Effector memory CD8-positive, alpha-beta T cell (primary cell): ENCODE measurements at places on chromosomes 11 and 22.

DNA sequence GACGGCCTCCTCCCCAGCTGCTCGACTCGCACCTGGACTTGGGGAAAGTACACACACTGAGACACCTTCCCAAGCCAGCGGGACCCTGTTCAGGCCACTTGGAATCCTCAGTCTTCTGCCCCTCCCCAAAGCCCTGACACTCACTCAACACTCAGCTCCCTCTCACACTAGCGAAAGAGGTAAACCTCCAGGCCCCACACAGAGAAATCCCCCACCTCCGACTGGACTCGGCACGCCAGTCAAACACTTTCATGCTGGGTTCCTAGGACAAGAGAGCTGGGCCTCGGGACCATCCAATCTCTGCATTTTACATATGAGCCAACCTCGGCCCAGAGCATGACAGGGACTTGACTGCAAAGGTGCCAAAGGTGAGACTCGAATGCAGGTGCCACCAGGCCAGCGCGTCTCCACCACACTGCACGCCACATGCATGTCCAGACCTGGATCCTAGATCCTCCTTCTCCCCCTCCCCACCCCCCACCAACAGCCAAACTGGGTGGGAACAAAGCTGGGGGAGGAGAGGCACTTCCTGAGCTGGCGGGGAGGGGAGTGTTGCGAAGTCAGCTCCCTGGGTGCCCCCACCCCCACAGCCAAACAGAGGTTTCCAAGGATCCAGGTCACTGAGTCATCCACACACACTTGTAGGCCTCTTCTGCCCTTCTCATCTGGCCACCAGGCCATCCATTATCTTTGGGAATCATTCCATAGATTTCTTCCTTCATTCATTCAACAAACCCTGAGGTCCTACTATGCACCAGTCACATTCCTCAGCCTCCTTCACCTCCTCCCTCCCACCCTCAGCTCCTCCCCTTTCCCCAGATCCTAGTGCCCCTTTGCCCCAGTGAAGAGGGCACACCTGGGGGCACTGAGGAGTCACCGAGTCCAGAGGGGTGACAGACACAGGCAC, 10.7 kb upstream of the CD5 start:
- DNase-seq, result no peak

GRCh38 chr11:19428206-19429002, 187.7 kb upstream of the E2F8 start:
- DNase-seq, result no peak

GRCh38 chr11:7759010-7759409, 37.7 kb downstream of the OR5P2 start:
- DNase-seq, result no peak

GRCh38 chr22:22449819-22450218, 58.7 kb downstream of the ZNF280B start:
- no peak for DNase-seq

DNA sequence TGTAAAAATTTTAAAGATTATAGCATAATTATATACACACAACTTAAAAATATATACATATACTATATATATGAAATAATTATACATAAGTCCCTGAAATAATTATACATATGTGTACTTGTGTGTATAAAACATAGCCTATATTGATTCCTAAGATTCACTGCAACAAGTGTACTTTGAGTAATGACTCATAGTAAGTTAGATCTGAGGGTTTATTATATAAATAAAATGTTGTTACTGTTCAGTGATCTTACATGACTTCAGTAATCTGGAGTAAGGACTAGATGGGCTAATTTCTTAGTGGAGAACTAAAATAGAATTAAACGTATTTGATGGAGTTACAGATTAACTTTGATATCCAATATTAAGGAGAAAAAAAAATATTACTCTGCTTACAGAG, 350.5 kb downstream of the CNTN5 start:
- no peak for DNase-seq

DNA sequence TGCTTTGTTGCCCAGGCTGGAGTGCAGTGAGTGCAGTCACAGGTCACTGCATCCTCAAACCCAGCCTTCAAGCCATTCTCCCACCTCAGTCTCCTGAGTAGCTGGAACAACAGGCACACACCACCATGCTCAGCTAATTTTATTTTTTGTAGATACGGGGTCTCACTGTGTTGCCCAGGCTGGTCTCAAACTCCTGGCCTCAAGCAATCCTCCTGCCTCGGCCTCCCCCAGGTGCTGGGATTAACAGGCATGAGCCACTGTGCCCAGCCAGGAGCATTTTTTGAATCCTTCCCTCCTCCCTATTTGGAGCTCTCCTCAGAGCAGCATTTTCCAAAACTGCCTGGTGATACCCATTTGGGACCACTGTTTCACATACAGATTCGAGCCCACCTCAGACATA, 77.2 kb downstream of the NCAPD3 start:
- DNase-seq, result no peak

DNA sequence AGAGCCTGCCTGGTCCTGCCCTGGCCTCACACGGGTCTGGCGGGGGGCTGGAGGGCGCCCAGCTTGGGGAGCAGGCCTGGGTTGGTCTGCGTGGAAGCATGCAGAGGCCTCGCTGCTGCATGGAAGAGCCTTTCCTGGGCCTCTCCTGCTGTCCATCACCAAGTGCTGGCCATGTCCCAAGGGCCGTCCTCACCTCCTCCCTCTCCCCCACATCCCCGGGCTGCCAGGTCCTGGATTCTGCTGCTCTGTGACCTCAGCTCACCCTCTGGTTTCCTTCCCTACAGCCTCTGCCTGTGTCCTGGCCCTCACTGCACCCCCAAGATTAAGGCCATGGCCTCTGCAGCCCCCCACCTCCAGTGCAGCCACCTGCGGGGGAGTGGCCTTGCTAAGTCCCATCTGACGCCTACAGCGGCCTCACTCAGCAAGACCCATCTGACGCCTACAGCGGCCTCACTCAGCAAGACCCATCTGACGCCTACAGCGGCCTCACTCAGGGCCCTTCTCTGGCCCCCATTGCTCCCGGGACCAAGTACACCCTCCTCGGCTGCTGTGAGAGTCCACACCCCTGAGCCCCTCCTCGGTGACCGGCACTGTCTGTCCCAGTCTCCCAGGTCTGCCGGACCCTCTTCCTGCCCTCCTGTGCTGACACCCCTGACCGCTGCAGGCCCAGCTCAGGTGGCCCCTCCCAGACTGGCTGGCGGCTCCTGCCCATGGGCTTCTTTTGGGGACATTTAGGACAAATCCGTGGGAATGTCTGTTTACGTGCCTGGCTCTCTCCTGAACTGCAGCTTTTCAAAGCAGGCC, 119.5 kb upstream of the B3GAT1 start:
- no peak for DNase-seq

GRCh38 chr11:6799402-6799801, at the start of gene OR6A2:
Gene OR6A2 (minus strand): TSS chr11:6799689. CDS start chr11:6795708, 3,981 bp downstream.
- DNase-seq, result no peak

DNA sequence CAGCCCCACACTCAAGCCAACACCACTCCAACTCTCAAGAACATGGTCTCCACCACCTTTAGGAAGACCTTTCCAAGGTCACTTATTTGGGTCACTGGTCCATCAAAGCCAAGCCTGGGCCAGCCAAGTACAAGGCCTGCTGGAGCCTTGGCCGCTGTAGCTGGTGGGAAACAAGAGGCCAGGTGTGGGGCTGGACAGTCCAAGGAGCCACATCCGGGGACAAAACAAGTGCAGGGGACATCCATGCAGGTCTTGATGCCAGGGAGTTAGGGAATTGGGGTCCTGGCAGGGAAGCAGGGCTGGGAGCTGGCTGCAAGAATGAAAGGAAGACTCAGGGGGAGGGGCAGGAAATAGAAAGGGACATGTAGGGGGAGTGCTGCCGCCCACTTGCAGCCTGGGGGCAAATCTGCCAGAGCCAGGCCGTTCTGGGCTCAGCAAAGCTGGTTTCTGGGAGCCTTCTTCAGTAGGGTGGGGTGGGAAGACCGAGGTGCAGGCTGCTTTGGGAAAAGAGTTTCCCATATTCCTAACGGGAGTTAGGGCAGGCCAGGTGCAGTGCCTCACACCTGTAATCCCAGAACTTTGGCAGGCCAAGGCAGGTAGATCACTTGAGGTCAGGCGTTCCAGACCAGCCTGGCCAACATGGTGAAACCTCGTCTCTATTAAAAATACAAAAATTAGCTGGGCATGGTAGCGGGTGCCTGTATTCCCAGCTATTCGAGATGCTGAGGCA, 69.5 kb upstream of the ATXN10 start:
- no peak for DNase-seq

DNA sequence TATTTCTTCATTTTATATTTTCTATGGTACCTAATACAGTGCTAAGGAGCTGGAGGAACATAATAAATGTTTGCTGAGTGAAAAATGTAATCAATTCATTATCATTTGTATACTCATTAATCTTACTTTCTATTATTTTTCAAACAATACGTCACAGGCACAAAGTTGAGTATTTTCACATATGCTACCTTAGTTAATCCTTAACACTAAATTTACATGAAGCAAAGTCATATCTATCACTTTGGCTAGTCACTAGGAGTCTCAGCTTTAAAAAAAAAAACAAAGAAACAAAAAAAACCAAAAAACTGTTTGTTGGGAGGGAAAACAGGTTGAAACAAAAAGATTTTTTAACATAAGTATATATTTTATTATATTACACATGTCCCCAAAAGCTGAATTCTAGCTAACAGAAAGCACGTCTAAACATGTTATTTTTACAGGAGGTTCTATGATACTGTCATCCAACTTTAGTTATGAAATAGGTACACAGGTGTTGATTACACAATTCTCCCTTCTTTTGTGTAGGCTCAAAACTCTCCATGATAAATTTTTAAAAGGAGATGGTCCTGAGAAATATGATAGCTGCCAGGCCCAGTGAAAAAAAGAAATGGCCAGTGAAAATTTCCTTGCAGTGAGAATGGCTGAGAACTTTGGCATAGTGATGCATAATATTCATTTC, 14.3 kb downstream of the HPS5 start:
- DNase-seq, result no peak

DNA sequence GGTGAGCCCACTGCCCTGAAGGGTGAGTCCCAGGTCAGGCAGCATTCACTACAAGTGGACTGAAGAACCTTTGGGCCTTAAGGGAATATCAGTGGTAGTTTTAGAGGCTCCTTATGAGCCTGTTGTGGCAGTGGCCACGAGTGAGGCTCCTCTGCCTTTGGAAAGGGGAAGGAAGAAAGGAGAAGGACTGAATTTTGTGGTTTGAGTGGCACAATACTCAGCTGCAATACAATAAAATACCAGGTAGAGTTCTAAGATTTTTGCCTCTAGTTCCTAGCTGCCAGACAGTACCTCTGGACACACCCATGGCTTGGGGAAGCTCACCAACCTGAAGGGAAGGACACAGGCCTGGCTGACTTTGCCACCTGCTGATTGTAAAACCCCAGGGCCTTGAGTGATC, 260.9 kb downstream of the DYNC2H1 start:
- no peak for DNase-seq

- no peak for DNase-seq
These were observed 11.1 kb upstream of the LDLRAD3 start for GRCh38 chr11:35932681-35933319.

DNA sequence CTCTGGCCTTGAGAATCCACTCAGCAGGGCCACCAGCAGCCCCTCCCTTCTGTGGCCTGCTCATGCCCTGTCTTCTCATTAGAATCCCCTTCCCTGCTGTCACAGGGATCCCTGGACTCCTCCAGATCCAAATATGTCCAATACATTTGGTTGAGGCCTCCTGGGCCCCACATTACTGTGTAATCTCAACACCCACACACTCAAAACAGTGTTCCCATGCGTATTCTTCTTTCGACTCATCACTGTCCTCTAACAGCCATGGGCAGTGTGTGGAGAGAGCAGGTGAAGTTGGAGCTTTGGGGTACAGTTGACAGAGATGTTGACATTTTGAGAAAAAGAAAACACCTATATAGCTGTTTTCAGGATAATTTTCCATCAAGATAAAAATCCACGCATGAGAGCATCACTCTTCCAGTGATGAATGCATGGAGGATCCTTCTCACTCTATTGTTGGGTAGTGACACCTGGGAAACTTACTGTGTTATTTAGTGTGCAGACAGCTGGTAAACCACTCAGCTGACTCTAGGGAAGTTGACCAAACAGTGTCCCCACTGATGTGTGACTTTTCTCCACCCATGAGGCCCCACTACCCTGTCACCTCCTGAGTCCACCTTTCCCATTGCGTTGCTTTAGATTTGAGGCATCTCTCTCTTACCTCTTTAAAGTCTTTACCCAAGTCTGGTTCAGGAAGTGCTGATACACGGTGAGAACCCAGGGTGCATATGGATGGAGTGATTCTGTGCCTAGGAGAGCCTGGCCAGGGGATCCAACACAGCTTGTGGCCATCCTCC, 28.7 kb upstream of the VPREB1 start:
- no peak for DNase-seq

- DNase-seq, result no peak
These were observed 20.7 kb upstream of the SEPTIN5 start for GRCh38 chr22:19693581-19693980.

GRCh38 chr11:119409731-119410130, 13.2 kb downstream of the THY1 start:
- DNase-seq, result no peak

DNA sequence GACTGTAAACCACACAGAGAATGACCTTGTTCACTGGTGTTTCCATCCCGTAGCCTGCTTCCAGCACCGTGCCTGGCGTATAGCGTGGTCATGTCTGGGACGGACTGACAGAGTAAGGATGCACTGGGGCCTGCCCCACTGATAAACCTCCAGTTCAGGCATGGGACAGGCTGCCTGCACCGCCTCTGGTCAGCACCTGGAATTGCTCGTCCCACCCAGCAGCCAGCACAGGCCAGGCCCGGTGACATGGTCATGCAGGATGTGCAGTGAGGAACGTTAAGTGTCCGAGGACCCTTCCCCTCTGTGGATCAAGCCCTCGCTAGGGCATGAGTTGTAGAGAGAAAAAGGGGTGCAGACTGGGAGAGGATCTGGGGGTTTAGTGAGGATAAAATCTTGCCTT, 44.8 kb downstream of the LMO1 start:
- DNase-seq, result no peak

DNA sequence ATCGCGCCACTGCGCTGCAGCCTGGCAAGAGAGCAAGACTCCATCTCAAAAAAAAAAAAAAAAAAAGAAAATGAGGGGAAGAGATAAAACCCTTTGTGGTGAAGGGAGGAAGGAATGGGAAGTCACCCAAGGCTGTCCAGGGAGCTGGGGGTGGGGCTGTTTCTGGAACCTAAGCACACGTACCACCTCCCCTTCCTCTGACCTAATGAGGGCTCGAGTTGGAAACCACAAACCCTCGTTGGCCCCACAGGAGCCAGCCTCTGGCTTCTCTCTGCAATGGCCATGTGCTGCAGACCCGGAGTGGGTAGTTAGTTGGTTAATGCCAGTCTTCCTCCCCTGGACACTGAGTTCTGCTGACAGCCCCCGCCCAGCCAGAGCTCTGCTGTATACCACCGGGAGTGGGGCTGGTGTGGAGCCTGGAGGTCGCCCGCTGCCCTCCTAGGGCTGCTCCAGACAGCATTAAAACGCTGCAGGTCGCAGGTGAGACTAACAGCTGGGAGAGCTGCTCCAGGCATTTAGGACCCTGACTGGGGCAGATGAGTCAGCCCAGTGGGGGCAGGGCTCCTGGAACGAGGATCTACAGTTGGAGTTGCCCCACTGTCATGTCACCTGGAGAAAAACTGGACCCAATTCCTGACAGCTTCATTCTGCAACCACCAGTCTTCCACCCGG, at the start of gene LGALS12:
TSS of gene LGALS12 (plus strand) at position 228 of the 672 bp plus-strand sequence. CDS start at position 603, 375 bp downstream.
- DNase-seq, result no peak
